ENCODE measurements at places on chromosomes 7 and 10.
A peak's percentile ranks its signal among the peaks of the same experiment; 100 is the strongest.

GRCh38 chr7:121330053-121330833, 1.4 kb downstream of the WNT16 start:
- H3K27me3 ChIP-seq: peaks cover 54% of the 10 kb centered on the region
- H3K4me3 ChIP-seq: peak overlapping the region; percentile 8
- H3K4me1 ChIP-seq: peaks cover 19% of the 10 kb centered on the region

DNA sequence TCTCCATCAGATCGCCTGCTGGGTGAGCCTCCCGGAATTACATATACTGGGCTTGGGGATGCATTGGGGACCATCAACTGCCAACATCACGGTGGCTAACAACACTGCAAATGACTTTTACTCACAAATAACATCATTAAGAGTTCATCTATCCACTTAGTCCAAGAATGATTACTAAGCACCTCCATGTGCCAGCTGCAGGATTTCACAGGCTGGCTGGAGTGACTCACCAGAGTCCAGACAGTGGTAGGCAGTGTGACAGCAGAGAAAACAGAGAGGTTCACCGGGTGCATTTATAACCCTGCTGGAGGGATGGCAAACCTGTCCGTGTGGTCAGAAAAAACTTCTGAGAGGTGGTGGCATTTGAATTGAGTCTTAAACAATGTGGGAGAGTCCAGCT, 3.2 kb upstream of the IGFBP3 start:
- H3K27ac ChIP-seq: no peak overlapping the region
- no peak for DNase-seq
- no peaks in the 10 kb centered on the region for H3K36me3 ChIP-seq
- H3K27me3 ChIP-seq: peaks cover 45% of the 10 kb centered on the region
- H3K4me1 ChIP-seq: peaks cover 17% of the 10 kb centered on the region
- no peak overlapping the region for H3K4me3 ChIP-seq

- no peak overlapping the region for H3K4me3 ChIP-seq
- no peak for DNase-seq
- H3K27ac ChIP-seq: no peak overlapping the region
- H3K27me3 ChIP-seq: no peaks in the 10 kb centered on the region
- H3K36me3 ChIP-seq: no peaks in the 10 kb centered on the region
These were observed 216.9 kb upstream of the FERD3L start for GRCh38 chr7:19362099-19362498.

- no peaks in the 10 kb centered on the region for H3K36me3 ChIP-seq
- DNase-seq: no peak
- no peak overlapping the region for H3K27ac ChIP-seq
- H3K27me3 ChIP-seq: peaks cover 3% of the 10 kb centered on the region
- no peaks in the 10 kb centered on the region for H3K4me1 ChIP-seq
These were observed 148.1 kb downstream of the ITGA8 start for GRCh38 chr10:15571575-15571974.

Measured in activated CD4-positive, alpha-beta T cell treated with anti-CD3 and anti-CD28 coated beads for 36 hours (primary cell).